ENCODE measurements at places on chromosomes 7 and 10. TPM values are rescaled to one million over a fixed set of nuclear protein-coding genes. Genes with fewer than 3 reads are reported as not detected.
A peak's percentile ranks its signal among the peaks of the same experiment; 100 is the strongest.

The NPSR1 gene
- polyA plus RNA-seq: not detected

The RADIL gene
- 1.7 TPM for polyA plus RNA-seq

The TMEM236 gene
- 0.09 TPM for polyA plus RNA-seq

The PTPN20 gene
- 2.6 TPM for polyA plus RNA-seq

The IDI2 gene
- not detected for polyA plus RNA-seq

The CASP7 gene
- 19.0 TPM for polyA plus RNA-seq

GRCh38 chr7:2613098-2613930, 18.5 kb upstream of the TTYH3 start:
- no peak for DNase-seq

GRCh38 chr7:103989785-103990767, 618 bp upstream of the RELN start:
- DNase-seq: peak; percentile 55

GRCh38 chr7:37901890-37902524, 14.6 kb downstream of the SFRP4 start:
- DNase-seq: peak; percentile 13
